ENCODE measurements at places on chromosomes 13 and 19.

DNA sequence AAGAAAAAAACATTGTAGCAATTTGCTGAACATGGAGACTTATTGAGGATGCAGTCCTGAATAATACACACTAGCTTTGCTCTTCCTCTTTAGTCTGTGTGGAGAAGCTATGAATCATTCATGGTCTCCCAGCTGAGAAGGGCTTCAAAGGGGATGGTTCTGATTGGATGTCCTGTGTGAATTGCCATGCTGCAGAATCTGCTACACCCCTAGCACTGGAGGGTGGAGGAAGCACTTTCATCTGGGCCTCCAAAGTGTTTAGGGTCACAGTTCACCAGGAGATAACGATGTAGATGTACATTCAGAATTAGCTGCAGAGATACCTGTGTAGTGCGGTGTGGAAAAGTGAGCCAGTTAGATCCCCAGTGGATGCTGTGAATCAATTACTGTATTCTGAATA lies 321.1 kb upstream of the EDNRB start:
- DNase-seq, result no peak

DNA sequence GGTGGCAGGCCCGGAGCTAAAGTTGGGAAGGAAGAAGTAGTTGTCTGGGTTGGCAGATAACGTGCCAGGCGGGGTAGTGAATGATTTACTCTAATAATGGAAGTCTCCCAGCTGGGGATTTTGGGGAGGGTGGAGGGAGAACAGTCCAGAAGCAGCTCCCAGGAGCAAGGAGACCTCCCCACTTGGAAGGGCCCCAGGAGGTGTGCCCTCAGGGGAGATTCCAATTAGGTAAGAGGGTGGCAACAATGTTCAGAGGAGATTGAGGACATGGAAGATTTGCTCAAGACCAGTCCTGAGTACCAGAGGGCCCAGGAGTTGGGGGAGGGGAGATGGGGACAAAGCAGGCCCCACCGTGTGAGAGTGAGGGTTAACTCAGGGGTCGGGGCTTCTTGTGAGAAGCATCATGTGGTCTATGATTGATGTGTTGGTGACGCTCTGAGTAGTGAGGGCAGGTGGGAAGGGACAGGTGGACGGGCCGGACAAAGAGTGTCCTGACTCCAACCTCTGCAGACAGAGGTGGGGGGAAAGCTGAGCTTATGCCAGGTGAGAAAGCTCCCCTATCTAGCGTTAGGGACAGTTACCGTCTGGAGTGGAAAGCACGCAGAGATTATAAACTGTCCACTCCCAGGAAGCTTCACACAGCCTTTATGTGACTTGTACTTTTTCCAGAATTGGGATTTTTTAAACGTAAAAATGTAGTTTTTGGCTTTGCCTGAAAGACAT lies 3.5 kb downstream of the SPINT2 start:
- no peak for DNase-seq

GRCh38 chr13:75368167-75368566 lies 113.8 kb downstream of the TBC1D4 start:
- no peak for DNase-seq

- no peak for DNase-seq
These were observed 315.7 kb downstream of the KCTD12 start for GRCh38 chr13:76570510-76570971.

DNA sequence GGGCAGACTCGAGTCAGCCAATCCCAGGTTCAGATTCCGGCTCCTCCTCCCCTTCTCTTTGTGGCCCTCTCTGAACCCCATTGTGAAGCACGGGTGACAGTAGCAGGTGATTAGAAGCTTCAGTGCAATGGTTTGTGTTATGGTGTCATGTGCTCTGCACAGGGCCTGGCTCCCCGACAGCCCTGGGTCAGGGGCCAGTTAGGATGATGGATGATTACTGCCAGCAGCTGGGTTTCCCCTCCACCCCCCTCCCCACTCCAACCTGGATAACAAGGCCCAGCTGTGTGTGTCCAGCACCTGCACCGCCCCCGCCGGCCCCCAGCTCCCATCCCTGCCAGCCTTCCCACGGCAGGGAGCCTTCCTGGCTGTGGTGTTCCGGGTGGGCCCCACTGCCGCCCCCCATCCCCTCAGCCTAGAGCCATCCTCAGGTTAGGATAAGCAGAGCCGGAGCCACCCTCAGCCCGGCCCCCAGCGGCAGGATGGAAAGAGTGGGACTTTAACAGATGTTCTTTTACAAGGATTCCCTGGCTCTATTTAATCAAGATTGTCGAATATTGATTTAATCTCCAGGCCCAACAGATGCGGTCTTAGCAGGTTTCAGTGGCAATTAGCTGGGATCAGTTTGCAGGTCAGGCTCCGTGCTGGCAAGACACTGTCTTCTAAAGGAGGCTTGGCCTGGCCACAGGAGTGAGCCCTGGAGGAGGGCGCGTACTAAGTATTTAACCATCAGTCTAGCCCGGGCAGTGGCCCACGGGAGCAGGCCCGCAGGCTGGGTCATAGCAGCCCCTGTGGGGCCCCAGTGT lies 156.2 kb downstream of the SIPA1L3 start:
- no peak for DNase-seq

GRCh38 chr13:67123165-67123564 lies 107.0 kb downstream of the PCDH9 start:
- DNase-seq, result no peak

- DNase-seq, result no peak
These were observed 49.4 kb downstream of the LYL1 start for GRCh38 chr19:13053238-13053637.

GRCh38 chr19:18310966-18311365 lies 11.9 kb downstream of the LSM4 start:
- DNase-seq, result no peak

- DNase-seq, result no peak
These were observed 1291.0 kb upstream of the SLC10A2 start for GRCh38 chr13:104357174-104357573.

- no peak for DNase-seq
These were observed 5.3 kb upstream of the CSNK1G2 start for GRCh38 chr19:1935484-1936208.

DNA sequence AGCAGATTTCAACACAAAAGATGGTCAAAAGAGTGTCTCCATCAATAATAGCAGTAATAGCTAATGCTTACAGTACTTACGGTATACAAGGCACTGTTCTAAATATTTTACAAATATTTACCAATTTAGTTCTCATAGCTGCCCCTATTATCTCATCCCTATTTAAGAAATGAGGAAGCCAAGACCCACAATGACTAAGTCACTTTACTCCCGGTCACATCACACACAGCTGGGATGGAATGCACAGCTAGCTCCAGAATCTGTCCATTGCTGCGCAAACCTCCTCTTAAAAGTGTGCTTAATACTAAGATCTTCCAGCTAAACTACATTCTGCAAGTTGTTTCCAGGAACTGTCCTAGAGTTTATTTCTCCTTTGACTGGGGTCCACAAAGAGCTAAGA lies 63.4 kb downstream of the RAP2A start:
- no peak for DNase-seq

GRCh38 chr19:38288123-38288855 lies 15.8 kb upstream of the C19orf33 start:
- no peak for DNase-seq

GRCh38 chr13:65063753-65064152 lies 2166.4 kb downstream of the PCDH9 start:
- no peak for DNase-seq

DNA sequence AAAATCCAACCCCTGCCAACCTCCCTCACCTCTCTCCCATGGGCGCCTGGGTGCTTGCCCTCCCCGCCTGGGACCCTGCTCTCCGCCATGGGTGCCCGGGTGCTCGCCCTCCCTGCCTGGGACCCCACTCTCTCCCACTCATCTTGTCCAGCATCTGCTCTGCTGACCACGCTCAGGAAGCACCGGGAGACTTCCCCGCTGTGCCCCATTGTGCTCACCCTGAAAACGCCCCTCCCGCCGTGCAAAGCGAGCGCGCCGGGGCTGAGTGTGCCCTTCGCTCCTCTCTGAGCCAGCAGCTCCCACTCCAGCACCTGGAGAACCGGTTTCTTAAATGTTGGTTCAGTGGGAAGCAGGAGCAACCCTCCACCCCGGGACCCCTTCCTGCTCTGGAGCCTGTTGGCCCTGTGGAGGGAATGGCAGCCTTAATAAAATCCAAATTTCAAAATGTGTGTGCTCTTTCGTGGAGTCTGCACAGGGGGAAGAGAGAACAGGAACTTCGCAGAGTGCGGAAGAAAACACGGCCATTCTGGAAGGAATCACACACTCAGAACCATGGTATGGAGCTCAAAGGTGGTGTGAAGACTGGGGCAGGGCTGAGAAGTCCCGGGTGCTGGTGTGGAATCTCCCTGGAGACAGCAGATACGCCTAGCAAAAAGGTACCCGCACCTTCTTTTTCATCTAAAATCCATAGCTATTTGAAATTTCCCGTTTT lies 23.1 kb upstream of the CDC16 start:
- no peak for DNase-seq

DNA sequence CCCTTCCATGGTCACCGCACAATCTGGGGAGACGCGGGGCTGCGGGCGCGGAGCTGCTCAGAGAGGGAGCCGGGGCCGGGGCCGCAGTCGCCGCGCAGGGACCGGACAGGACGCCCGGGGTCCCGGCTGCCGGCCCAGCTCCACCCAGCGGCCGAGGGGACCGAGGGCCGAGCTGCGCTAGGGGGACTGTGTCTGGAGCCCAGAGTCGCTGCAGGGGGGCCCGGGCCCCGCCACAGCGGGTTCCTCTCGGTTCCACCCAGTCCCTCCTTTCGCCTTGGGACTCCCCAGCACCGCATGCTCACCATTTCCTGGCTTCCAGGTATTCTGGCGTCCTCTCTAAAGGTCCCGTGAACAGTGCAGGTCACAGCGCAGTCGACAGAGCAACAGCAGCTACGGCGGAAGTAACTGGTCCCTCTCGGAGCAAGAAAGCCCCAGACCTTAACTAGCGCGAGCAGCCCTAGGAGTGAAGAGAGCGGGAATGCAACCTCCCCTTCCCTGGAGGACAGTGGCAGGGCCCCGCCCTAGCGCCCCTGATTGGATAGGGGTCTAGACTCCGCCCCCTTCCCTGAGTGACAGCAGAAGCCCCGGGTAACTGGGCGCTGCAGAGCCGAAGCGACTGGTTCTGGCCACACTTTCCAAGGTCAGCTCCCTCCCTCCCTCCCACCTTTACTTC lies at the start of gene ZNF878:
TSS of gene ZNF878 (minus strand) at position 465 of the 673 bp plus-strand sequence. CDS start at position 305, 160 bp downstream.
- DNase-seq, result no peak

GRCh38 chr13:101795025-101795424 lies 342.6 kb downstream of the ITGBL1 start:
- DNase-seq, result no peak

DNA sequence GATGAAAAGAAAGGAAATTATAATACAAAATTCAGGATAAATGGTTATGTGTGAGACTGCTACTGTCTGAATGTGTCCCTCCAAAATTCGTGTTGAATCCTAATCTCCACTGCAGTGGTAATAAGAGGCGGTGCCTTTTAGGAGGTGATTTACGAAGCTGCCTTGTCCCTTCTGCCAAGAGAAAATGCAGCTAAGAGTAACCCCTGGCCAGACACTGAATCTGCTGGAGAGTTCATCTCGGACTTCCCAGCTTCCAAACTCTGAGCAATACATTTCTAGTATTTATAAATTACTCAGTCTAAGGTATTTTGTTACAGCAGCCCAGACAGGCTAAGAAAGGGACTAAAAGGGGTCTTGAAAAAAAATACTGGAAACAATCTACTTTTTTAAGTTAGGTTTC lies 152.6 kb downstream of the KLF12 start:
- DNase-seq, result no peak

GRCh38 chr19:39032063-39032918 lies at the start of gene FBXO27:
TSS of gene FBXO27 (minus strand) at chr19:39032549. CDS start at chr19:39032227, 322 bp downstream.
- no peak for DNase-seq

DNA sequence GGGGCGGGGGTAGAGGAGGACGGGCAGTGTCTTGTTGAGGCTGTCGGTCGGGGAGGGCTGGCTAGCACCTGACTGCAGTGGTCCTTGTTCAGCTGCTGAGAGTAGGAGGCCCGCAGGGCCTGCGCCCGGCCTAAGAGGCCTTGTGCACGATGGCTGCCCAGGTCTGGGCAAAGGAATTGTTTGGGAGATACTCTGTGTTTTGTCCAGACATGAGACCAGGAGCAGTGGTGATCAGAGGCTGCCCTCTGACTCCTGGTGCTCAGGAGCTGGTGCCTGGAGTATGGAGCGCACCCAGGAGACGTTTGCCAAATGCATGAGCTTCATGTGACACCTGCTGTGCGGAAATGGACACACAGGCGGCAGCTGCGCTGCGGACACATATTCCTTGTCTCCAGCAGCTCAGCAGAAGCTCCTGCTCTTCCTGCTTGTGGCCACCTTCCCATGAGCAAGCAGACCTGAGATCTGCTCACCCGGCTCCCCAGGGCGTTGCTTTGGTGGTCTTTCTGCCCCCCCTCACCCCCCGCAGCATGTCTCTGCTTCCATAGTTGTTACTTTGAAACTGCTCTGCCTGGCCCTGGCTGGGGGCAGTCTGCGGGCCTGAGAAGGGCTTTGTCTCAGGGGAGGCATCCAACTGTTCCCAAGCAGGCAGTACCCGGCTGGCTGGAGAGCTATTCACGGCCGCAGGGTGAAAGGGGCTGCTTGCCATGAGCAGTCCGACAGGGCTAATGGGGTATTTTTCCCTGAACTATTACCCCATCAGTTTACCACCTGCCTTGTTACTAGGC lies 163.9 kb downstream of the TEX29 start:
- DNase-seq, result no peak

DNA sequence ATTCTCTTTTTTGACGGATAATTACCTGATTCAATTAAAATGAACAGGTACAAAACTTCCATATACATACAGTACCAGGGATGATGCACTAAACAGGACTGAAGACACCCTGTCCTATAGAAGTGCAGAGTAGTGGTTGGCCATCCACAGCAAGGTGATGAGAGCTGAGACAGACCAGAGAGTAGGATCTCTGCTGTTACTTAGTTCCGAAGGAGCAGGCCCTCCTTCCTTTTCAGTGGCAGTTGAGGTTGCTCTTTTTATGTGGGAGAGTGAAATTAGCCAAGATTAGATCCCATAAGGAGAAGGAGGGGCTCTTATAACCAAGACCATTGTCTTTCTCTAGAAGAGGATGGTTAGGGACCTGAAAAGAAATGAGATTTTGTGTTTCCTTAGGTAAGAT lies 4.0 kb downstream of the PDS5B start:
- no peak for DNase-seq

DNA sequence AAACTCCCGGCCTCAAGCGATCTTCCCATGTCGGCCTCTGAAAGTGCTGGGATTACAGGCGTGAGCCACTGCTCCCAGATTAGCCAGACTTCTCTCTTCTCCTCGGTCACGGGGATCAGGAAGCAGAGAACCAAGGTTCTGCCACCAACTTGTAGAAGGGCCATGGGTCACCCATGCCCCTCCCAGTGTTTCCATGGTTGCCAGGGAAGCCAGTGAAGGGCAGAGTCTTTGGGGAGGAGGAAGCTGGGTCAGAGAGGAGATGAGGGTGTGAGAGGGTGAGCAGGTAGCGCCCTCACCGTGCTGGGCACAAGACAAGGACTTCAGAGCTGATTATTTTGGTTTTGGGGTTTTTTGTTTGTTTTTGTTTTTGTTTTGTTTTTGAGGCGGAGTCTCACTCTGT lies 77.1 kb downstream of the GNG7 start:
- no peak for DNase-seq

GRCh38 chr13:22652796-22653195 lies 528.0 kb upstream of the SGCG start:
- no peak for DNase-seq

Data from stimulated activated CD8-positive, alpha-beta memory T cell treated with anti-CD3 and anti-CD28 coated beads, Interleukin-4, amount 100 ng/mL, for 4 hours (primary cell).